Hematopoietic multipotent progenitor cell treated with erythropoietin and hydrocortisone succinate and interleukin-3 and kit ligand, for 8 days (in vitro differentiated cells): ENCODE measurements at places on chromosomes 12 and 14.

GRCh38 chr12:112946236-112947000 lies 8.1 kb downstream of the OAS3 start:
- DNase-seq = no peak

GRCh38 chr14:81301371-81301770 lies 80.6 kb upstream of the GTF2A1 start:
- DNase-seq = no peak

- DNase-seq = peak; percentile 28
Measured at GRCh38 chr14:21233457-21234076, 35.7 kb downstream of the HNRNPC start.

DNA sequence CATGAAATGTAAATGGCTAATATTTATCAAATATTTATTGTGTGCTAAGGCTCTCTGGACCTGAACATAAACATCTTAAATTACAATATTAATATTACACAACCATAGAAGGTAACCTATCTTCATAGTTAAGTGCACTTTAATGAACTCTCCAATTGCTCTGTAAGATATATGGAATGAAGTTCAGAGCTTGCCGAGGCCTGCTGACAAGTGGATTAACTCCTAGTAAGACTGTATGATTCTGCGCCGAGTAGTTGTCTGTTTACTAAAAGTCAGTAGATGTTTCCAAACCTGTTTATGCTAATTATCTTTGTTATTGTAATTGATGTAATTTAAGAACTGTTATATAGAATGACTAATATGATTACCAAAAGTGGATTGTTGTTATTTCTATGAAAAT lies 77.2 kb downstream of the PTPRR start:
- DNase-seq = no peak

DNA sequence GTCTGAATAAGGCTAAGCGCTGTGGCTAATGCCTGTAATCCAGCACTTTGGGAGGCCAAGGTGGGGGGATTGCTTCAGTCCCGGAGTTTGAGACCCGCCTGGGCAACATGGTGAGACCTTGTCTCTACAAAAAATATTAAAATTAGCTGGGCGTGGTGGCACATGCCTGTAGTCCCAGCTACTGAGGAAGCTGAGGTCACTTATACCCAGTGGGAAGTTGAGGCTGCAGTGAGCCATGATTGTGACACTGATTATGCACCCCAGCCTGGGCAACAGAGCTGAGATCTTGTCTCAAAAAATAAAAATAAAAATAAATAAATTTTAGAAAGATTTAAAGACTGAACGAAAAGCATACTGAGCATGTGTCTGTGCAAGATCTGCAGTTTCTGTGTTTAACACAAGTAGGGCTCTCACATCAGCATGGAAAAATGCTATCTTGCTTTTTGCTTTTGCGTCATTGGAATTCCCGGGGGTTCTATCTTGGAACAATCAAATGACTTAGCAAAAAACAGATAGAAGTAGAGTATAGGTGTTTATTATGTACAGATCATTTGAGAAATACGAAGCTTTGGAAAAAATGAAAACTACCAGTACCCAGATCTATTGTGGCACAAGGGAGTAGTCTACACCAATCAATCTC lies 161.9 kb downstream of the CAPZA3 start:
- no peak for DNase-seq

GRCh38 chr12:100793182-100793581 lies 1.4 kb upstream of the ANO4 start:
- DNase-seq = no peak

DNA sequence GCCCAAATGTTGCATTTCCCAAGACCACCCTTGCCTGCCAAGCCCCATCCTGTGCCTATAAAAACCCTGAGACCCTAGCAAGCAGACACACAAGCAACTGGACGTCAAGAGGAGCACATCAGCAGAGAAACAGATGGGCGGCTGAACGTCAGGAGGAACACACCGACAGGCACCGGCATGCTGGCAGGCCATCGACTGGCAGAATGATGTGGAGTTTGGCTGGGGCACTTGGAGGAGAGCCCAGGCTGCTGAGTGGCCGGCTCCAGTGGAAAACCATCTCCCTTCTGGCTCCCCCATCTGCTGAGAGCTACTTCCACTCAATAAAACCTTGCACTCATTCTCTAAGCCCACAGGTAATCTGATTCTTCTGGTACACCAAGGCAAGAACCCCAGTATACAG lies 130.1 kb downstream of the SLC41A2 start:
- no peak for DNase-seq

- no peak for DNase-seq
Measured at GRCh38 chr12:25591144-25591543, 38.1 kb upstream of the LMNTD1 start.

- peak; percentile 44 for DNase-seq
Measured at GRCh38 chr14:49972823-49973222, 79.9 kb downstream of the ARF6 start.

GRCh38 chr14:92254786-92255185 lies 68.2 kb upstream of the SLC24A4 start:
- no peak for DNase-seq

DNA sequence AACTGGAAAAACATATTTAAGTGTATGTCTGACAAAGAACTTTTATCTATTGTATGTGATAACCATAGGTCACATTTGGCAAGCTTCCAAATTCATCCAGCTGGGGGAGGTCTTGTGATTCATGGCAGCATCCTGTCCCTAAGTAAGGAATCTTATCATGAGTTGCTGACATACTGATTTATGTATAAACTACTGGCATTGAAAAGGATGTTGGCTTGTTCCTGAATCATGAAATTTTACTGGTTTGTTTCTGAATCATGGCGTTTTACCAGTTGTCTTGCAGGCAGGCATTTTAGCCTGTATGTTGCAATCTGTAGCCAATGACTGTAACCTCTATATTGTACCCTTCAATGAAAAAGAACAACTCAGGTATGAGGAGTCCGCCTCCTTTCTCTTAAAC lies 244.8 kb downstream of the IPO8 start:
- peak; percentile 20 for DNase-seq

GRCh38 chr12:53577941-53578352 lies 48.2 kb downstream of the ATF7 start:
- DNase-seq = no peak

GRCh38 chr12:68292151-68292943 lies 38.9 kb upstream of the IL22 start:
- DNase-seq = no peak

- peak; percentile 71 for DNase-seq
Measured at GRCh38 chr12:49763006-49763591, 21.7 kb downstream of the TMBIM6 start.

- DNase-seq = no peak
Measured at GRCh38 chr12:19896041-19896440, 456.7 kb downstream of the AEBP2 start.

GRCh38 chr14:23530375-23531055 lies 21.1 kb downstream of the ZFHX2 start:
- DNase-seq = no peak

DNA sequence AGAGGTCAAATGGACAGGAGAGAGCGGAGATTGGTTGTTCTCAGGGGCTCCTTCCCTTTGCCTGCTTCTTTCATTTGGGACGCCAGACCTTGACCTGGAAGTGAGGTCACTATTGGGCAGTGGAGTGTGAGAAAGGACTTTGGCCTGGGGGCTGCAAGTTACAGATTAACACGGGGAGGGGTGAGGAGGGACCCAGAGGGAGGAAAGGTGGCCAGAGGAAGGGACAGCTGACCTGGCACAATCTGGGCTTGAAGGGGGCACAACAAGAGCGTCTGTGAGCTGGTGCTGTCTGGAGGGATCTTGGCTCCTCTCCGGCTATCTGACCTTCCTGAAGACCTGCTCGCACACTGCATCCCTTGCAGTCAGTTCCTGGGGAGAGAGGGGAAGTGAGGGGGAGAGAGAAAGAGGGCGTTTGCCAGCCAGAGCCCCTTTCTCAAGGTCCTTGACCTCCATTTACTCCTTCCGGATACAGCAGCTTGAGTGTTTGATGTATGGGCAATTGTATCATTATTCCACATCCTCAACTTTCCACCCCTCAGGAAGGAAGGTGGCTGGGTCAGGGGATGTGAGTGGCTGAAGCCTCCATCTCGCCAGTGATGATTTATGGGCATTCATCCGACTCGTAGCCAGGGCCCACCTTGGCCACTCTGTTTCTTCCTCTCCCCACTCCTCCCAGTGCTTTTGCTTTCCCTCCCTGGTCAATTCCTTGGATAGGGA lies 4.7 kb downstream of the RBP5 start:
- no peak for DNase-seq
